Stimulated activated memory B cell treated with anti-CD40 and anti-IgM and Interleukin-4, amounts not matched to agents 10 μg/mL and 1 μg/mL and 100 μg/mL, for 72 hours (primary cell): ENCODE measurements at places on chromosomes 1 and 21.

GRCh38 chr21:28938726-28939125 is 54.0 kb downstream of the LTN1 start:
- no peak for ATAC-seq

- ATAC-seq: peak; percentile 67
Observed at GRCh38 chr1:18965206-18966173, 9.0 kb upstream of the IFFO2 start.

DNA sequence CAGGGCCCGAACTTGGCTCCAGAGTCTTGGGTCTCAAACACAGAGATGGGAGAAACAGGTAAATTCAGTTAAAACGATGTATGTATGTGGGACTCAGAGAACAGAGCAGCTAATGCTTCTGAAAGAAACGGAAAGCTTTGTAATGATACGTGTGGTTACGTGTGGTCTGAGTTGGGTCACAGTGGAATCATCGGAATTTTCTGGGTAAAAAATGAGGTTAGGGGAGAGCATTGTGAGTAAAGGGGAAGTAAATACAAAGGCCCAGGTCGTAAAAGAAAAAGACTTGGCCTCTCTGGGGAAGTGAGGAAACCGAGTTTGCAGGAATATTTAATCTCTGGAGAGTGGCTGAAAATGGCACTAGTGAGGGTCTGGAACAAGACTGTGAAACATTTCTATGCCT is 8.3 kb downstream of the NHLH2 start:
- no peak for ATAC-seq

GRCh38 chr1:168829876-168830275 is 100.9 kb upstream of the DPT start:
- no peak for ATAC-seq

GRCh38 chr1:51331206-51332100 is 1.1 kb upstream of the TTC39A start:
- ATAC-seq: peak; percentile 64

- peak; percentile 42 for ATAC-seq
Observed at GRCh38 chr1:86487131-86487810, 18.5 kb downstream of the CLCA1 start.

DNA sequence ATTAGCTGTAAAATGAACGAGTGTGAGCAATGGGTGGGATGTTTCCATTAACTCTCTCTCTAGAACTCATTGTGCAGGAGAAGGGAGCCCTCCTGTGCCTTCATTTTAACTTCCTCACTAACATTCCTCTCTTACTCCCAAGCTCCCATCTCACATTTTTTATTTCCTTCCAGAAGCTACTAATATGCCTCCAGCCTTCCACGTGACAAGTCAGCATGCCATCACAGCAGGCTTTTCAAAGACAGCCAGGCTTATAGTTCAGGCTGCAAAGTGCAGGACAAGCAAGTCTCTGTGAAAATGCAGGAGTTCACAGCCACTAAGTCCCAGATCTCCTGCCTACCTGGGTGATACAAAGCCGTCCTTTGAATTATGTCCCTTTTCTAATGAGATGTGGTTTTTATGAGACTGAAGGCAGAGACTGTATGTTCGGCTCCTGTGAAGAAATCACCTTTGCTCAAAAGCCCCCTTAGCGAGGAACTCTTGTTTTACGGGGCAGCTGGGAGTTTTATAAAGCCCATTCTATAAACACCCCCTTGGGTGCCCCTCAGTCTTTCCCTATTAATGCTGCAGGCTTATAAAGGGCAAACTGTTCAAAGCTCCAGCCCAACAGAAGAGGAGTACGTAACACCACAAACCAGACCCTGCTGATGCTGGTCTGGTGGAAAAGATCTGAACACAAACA is 14.8 kb upstream of the ANGPTL7 start:
- no peak for ATAC-seq

DNA sequence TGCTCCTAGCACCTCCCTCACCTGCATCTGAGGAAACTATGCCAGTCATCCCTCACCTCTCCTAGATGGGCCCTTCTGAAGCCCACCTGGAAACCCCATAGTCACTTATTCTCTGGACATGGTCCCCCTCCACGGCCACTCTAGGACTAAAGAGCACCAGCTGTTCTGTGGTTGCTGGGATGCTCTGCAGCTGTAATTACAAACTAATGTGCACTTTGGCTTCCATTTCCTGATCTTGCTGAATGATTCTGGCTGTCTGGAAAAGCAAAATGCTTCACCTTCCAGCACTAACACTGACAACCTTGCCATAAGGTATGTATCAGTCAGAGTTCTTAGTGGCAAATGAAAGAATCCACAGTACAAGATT is 48.7 kb upstream of the PSEN2 start:
- no peak for ATAC-seq

DNA sequence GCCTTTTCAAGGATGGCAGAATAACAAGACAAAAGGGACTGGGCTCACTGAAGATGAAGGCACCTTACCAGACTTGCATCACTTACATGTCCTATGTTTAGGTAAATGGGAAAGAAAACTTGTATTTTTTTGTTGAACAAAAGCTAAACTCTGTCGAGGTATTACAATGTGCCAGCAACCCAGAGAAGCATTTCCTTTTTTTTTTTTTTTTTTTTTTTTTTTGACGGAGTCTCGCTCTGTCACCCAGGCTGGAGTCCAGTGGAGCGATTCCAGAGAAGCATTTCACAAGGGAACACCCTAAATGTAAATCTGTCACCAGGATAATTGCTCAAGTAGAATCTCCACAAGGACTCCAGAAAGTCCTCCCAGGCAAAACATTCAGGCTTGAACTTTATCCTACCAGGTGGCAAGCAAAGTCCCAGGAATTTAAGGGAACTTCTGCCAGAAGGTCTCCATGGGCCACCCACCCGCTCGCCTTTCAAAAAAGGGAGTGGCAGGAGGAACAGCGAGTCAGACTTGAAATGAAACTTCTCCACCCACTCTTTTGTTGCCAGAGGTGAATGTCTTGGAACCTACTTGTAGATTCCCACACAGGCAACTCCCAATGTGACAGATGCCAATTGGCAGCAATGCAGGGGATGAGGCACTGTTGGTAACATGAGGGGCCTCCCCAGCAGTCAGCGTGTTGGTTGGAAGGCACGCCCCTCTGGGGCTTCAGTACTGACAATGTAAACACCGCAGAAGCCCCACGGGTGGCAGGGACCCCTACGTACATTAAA is 125.0 kb downstream of the TIAM1 start:
- no peak for ATAC-seq

DNA sequence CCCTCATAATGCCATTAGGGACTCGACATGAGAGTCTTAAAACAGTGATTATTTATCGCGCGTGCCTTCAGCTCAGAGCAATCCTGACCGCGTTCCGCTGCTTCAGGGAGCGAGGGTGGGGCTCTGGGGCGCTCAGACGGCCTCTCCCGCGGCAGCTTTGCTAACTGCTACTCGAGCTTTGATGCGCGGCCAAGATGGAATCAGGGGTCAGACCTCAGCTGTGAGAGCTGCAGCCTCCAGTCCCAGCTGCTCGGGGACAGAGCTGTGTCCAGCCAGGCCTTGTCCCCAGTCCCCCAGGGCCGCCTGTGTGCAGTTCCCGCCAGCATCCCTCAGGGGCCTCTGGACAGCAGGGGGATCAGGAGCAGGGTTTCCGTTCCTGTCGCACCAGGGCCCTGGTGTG is 104.6 kb upstream of the TTC34 start:
- ATAC-seq: no peak

DNA sequence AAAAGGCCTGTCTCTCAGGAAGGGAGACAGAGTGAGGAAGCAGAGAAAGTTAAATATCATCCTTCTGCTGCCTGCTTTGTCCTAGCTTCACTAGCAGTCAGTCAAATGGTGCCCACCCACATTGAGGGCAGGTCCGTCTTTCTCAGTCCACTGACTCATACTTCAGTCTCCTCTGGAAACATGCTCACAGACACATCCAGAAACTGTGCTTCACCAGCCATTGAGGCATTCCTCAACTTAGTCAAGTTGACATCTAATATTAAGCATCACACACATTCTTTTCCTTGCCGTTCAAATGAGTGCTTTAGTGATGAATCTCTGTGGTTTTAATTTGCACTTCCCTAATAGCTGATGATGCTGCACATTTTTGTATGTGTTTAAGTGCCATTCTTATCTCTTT is 777.8 kb upstream of the PRMT6 start:
- no peak for ATAC-seq

GRCh38 chr1:100794748-100795645 is 75.5 kb downstream of the VCAM1 start:
- no peak for ATAC-seq
